OCI-LY7 (cell line): ENCODE measurements at places on chromosomes 4 and X. TPM values are rescaled to one million over a fixed set of nuclear protein-coding genes. Genes with fewer than 3 reads are reported as not detected.

FOXP3 gene
- total RNA-seq: 0.57 and 0.59 TPM in 2 replicates

PNMA3 gene
- total RNA-seq: not detected in 2 replicates

CCSER1 gene
- total RNA-seq: not detected in 2 replicates

UGT2B17 gene
- not detected in 2 replicates for total RNA-seq

DNA sequence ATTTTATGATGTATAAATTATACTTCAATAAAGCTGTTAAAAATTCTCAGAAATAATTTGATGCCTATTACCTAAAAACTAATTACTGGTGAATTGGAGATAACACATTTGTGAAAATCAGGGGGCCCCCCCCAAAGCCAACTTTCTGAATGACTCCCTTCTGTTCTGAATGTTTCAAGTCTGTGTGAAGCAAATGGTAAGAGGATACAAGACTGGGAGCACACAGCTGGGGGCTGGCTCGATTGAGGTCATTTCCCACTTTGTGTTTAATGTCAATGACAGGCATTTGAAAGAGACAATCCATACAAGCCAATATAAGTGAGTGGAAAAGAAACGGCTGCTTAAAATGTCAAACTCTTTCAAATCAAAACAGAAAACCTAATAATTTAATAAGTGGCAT lies 155.8 kb downstream of the SH2D1A start:
- no peak for DNase-seq

DNA sequence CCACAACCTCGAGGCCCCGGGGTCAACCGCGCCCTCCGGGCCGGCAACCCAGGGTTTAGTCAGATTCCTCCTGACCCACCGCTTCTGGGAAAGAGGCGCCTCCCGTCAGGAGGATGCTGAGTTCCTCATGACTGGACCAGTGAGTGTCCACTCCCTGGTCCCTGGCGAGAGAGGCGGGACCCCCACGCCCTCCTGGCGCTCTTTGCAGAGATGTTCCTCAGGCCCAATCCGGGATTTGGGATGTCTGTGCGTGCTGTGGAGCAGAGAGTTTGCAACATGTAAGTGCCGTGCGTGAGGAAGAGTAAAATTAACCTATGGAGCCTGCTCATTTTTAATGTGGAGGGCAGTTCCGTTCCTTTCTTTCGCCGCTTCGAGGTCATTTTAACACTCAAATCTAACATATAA lies 824 bp upstream of the UGDH start:
- DNase-seq: peak; percentile 4

GRCh38 chr4:142413485-142413884 lies 432.6 kb downstream of the INPP4B start:
- DNase-seq: no peak

DNA sequence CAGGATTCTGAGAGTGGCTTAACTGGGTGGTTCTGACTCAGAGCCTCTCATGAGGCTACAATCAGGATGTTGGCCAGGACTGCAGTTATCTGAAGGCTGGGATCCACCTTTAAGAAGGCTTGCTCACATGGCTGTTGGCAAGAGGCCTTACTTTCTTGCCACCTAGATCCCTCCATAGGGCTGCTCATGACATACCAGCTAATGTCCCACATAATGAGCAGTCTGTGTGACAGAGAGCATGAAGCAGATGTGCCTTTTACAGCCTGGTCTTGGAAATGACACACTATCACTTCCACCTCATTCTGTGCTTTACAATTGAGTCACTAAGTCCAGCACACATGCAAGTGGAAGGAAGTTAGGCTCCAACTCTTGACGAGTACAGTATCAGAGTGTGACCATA lies 4.3 kb upstream of the RBM3 start:
- no peak for DNase-seq

DNA sequence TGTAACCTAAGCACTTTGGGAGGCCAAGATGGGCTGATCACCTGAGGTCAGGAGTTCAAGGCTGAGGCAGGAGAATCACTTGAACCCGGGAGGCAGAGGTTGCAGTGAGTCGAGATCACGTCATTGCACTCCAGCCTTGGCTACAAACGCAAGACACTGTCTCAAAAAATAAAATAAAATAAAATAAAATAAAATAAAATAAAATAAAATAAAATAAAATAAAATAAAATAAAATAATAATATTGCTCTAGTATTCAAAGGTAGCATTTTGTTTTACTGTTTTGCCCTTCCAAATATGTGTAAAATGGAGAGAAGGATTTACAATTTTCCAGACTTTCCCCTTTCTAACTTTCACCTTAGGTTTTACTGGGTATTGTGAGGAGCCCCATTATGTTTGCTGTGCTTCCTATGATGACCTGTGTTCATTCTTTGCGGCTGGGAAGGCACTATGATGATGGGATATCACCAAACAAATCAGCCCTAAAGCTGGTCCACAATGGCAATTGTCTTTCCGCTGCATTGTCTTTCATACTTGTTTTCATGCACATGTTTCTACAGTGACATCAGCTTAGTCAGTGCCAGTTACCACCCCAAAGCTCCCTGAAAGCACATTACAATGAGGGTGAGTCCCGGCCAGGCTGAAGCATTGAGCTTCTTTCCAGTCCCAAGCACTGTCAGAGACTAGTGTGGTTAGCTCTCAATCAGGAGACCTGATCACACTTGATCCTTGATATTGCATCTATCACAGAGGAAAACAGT lies 50.8 kb downstream of the DTHD1 start:
- DNase-seq: no peak
